ENCODE measurements at places on chromosomes 5 and 9.

DNA sequence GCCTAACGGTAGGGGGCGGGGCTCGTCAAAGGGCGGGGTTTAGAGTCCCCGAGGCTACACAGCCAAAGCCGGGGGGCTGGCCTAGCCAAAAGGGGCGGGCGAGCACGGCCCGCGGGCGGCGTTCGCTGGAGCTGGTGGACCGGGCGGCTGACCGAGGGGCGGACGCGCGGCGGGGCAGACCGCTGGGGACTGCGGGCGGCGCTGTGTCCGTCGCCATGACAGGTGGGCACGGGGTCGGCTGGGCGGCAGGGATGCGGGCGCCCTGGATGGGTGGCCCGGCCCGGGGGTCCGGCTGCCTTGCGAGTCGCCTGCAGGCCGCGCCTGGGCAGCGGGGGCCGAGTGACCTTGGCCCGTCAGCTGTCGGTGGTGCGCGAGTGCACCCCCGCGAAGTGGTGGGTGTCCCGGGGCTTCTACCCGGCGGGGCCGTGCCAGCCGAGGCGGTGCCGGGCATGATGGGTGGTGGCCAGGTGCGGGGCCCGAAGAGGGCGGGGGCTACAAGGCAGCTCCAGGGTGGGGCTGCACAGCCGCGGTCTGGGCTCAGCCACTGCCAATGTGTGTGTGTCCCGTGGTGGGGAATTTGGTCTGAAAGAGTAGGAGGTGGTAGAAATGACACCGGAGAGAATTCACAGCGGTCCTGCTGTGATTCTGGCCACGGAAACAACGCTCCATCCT lies at the start of gene CARD19:
CARD19 (plus strand) TSS at position 87 of the 672 bp plus-strand sequence; CDS start at position 216, 129 bp downstream.
- DNase-seq: peak; percentile 67
- no peaks in the 10 kb centered on the region for H3K36me3 ChIP-seq
- H3K27me3 ChIP-seq: no peaks in the 10 kb centered on the region
- H3K4me1 ChIP-seq: peaks cover 25% of the 10 kb centered on the region

- H3K27me3 ChIP-seq: no peaks in the 10 kb centered on the region
- no peak overlapping the region for H3K4me3 ChIP-seq
- H3K36me3 ChIP-seq: no peaks in the 10 kb centered on the region
- DNase-seq: peak; percentile 82
- peaks cover 24% of the 10 kb centered on the region for H3K4me1 ChIP-seq
Observed at GRCh38 chr9:89864257-89864656, 259.4 kb downstream of the GADD45G start.

GRCh38 chr5:1886846-1887587 lies 4.3 kb upstream of the IRX4 start:
- no peaks in the 10 kb centered on the region for H3K4me1 ChIP-seq
- H3K4me3 ChIP-seq: no peak overlapping the region
- no peak for DNase-seq
- no peaks in the 10 kb centered on the region for H3K36me3 ChIP-seq

DNA sequence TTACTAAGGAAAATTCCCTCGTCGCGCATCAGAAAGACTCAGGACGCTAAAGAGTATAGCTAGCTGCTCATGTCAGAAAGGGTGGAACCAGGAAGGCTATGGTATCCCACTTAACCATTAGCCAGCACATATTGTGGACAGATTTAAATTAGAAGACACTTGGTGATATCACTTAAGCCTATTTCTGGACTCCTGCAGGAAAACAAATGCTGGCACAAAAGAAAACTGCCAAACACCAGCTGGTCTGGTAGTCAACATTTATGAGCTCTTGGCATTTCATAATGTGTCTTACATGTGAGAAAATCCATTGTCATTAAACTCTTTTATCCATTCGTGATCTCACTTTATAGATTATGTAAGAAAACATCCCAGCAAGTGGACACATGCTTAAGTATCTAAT lies 377.4 kb downstream of the PTPRD start:
- no peak overlapping the region for H3K4me3 ChIP-seq
- H3K36me3 ChIP-seq: no peaks in the 10 kb centered on the region
- no peaks in the 10 kb centered on the region for H3K4me1 ChIP-seq
- no peak overlapping the region for H3K27ac ChIP-seq
- no peaks in the 10 kb centered on the region for H3K27me3 ChIP-seq

GRCh38 chr5:122413722-122414121 lies 101.7 kb downstream of the SNCAIP start:
- H3K27ac ChIP-seq: no peak overlapping the region
- no peaks in the 10 kb centered on the region for H3K4me1 ChIP-seq
- no peaks in the 10 kb centered on the region for H3K36me3 ChIP-seq

GRCh38 chr5:179378116-179378440 lies 32.8 kb upstream of the ADAMTS2 start:
- DNase-seq: no peak
- no peaks in the 10 kb centered on the region for H3K4me1 ChIP-seq
- peaks cover 7% of the 10 kb centered on the region for H3K27me3 ChIP-seq
- H3K27ac ChIP-seq: no peak overlapping the region
- H3K36me3 ChIP-seq: no peaks in the 10 kb centered on the region

Data from SJCRH30 (cell line).